ENCODE measurements at places on chromosomes 5 and 9.

- DNase-seq: no peak
These were observed 228.4 kb downstream of the TENT4A start for GRCh38 chr5:6941631-6942030.

GRCh38 chr5:14590949-14591348 is 9.4 kb downstream of the OTULINL start:
- DNase-seq: no peak

- no peak for DNase-seq
These were observed 2.6 kb downstream of the PDLIM4 start for GRCh38 chr5:132260051-132260450.

GRCh38 chr9:114655689-114656088 is 1.9 kb downstream of the TEX53 start:
- DNase-seq: no peak

DNA sequence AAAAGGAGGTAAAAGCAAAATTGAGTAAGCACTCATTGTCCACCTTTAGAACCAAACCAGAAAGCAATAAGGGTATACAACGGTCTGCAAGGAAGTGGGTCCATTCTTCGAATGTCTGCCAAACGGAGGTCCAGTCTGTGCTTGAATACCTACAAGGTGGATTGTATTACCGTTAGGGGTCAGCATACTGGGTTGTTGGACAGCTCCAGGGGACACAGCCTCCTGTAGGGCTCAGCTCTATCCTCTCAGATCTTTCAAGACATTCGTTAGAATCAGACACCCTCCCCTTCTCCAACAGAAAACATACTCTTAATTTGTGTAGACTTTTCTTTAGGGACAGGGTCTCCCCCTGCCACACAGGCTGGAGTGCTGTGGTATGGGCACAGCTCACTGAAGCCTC is 5.5 kb downstream of the ASTN2 start:
- DNase-seq: no peak

GRCh38 chr5:92409134-92409533 is 1026.0 kb upstream of the ARRDC3 start:
- no peak for DNase-seq

DNA sequence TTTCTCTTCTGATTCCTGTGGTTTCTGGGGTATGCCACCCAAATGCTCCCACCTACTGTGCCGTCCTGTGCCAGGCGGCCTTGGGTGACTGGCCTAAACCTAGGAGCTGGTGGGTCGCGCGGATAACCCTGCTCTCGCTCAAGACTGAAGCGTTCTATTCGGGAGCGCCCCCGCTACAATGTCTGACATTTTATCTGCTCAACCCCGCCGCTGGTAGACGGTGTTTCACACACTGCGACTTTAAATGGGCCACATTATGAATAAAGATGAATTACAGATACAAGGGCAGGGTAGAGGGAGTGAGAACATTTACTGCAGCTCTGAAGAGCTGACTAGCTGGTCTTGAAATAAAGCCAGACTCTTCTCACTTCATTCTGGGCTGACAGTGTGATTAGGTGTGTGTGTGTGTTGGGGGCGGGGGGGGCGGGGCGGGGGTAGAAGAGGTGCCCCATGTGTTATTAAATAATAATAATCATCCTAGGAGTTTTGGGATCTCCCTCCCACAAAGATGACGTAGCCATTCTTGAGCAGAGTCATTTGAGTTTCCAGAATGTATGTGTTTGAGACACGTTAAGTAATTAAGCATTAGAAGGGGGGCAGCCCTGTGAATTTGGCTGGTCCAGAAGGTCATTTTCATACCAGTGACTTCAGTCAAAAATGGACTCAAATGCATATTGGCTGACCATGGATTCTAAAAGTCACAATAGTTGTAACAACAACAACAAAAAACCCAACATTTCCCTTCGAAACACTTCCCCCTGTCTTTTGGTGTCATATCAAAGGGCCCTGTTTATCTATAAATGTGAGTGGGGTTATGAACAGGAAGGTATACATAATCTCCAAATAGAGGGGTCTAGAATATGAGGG is 1.0 kb upstream of the PTCH1 start:
- DNase-seq: no peak

GRCh38 chr5:76225336-76225735 is 142.2 kb downstream of the SV2C start:
- no peak for DNase-seq

- DNase-seq: no peak
These were observed 1.9 kb downstream of the PLPP6 start for GRCh38 chr9:4663956-4664355.

DNA sequence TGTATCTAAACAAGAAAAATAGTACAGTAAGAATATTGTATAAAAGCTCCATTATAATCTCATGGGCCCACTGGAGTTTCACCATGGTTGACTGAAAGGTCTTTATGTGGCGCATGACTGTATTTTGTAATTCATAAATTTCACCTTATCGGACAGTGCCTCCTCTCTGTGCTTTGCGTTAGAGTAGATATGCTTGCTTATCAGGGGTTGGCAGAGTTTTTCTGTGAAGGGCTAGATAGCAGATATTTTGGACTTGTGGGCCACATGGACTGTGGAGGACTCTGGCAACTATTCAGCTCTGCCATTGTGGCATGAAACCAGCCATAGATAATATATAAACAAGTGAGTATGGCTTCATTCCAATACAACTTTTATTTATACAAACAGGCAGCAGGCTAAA is 23.2 kb downstream of the GAPVD1 start:
- DNase-seq: no peak

DNA sequence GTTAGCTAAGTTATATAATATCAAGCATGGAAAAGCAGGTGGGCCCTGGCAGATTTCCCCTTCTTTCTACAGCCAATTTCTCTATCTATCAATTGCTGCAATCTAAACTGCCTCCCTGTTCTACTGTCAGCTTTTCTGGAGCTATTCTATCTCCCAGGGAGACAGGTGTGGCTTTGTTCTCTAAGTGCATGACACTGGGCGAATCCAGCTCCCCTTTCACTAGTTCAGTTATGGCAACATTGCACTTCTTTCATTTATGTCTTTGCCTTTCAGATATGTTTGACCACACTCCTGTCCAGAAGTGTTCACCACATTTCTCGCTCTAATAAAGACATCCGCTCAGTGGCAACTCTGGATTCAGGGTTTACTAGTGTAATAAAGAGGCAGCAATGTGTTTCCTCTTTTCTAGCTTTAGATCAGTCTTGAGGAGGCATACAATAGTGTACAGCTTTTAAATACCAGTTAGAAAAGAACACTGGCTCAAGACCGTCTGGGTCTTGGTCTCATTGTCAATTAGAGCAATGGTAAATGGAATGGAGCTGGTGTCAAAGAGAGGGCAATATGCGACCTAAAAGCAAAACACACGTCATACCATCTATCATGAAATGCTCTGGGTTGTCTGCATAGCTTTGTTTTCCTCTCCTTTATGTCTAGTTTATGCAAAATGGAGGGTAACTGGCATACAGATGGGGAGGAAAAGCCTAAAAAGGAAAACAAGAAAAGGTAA is 197.0 kb downstream of the SLF1 start:
- DNase-seq: no peak

- DNase-seq: peak; percentile 34
These were observed at the start of gene VAV2 for GRCh38 chr9:133991964-133992779. VAV2 (minus strand) TSS chr9:133992324; CDS start chr9:133992278, 46 bp downstream.

DNA sequence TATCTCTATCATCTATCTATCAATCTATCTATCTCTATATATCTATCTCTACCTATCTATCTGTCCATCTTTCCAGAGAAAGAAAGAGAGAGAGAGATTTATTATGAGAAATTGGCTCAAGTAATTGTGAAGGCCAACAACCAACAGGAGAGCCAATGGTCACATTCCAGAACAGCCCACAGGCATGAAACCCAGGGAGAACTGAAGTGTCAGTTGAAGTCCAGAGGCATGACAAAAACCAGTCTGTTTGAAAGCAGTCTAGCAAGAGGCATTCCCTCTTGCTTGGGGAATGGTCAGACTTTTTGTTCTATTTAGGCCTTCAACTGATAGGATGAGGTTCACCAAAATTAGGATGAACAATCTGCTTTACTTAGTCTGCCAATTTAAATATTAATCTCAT is 87.6 kb upstream of the PLCXD3 start:
- DNase-seq: no peak

DNA sequence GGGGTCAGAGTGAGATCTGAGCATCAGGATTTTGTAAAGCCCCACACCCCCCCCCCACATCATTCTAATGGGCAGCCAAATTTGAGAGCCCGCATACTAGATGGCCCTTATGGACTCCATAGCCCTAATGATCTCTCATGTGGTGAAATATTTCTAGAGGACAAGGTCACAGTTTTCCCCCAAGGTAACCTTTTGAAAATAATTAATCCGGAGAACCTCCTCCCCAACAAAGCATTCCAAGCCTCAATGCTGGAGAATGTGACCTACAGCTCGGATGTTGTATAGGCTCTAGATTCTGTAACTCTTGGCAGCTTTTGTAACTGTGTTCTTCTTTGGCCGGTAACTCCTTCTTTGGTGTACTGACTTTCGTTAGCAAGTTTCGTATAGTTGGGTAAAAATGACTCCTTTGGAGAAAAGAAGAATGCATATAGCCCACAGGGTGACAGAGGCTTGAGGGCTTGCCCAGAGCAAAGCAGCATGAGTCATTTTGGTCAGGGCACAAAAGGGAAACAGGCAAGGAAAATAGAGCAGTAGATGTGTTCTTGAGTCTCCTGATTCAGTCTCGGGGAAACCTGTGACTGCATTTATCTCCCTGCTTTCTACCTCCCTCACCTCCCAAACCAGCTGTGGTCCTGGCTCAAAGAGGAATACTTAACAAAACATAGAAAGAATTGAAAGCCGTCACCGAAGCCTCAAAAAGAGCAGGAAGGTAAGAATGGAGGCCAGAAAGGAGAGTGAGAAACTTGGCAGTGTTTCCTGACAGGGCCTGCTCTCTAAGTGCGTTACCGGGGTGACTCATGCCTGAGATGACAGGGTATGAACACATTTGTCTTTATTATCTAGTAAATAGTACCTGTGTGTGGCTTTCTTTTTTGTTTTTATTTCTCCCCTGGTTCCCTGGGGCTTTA is 6.6 kb upstream of the XPA start:
- no peak for DNase-seq

DNA sequence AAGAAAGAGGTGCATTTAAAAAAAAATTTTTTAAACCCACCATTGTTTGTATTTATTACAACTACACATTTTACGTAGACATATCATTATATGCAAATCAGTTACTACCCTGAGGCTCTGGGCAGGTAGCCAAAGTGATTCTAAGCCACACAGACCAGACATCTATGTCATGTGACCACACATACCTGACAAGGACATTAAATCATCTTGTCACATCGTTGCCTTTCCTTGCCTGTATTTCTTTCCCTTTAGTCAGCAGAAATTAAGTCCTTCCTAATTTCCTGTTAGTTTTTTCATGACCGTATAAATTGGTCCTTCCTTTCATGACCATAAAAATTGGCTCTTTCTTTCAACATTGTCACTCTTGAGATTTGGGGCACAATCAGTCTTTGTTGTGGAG is 134.2 kb upstream of the MARCHF11 start:
- DNase-seq: no peak

GRCh38 chr9:7298123-7298522 is 501.5 kb downstream of the DMAC1 start:
- no peak for DNase-seq

DNA sequence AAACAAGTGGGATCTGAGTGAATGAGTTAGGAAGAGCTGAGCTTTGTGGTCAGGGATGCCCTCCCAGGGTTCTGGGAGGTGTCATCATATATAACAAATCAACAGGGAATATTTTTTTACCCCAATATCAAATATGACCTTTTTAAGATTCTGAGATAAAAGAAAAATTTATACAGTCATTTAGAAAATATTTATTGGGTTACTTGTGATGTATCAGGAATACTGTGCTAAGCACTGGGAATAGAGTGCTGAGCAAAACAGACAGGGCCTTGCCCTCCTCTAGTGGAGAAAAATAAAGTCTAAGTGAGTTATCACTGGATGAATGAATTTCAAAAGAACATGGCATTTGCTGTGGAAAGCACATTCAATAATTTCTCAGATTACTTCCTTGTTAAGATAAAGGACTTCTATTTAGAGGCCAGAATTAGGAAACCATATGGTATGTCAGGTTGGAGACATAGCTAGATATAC is 102.9 kb downstream of the BOD1 start:
- no peak for DNase-seq

DNA sequence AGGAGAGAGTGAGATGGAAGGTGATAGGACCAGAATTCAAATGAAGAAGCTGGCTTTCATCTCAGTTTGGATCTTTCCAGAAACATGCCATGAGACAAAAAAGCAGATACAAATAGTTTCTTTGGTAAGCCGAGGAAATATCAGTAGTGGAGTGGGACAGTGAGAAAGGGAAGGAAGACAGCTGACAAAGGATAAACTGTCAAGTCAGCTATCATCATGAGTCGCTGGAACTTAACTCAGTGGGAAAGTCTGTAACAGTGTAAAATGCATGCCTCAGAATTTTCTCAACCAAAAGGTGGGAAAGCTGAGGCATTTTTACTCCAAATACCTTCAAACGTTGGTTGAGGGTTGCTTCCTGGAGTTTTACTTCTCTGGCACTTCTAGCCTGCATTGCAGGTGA is 129.8 kb downstream of the PLPPR1 start:
- no peak for DNase-seq

DNA sequence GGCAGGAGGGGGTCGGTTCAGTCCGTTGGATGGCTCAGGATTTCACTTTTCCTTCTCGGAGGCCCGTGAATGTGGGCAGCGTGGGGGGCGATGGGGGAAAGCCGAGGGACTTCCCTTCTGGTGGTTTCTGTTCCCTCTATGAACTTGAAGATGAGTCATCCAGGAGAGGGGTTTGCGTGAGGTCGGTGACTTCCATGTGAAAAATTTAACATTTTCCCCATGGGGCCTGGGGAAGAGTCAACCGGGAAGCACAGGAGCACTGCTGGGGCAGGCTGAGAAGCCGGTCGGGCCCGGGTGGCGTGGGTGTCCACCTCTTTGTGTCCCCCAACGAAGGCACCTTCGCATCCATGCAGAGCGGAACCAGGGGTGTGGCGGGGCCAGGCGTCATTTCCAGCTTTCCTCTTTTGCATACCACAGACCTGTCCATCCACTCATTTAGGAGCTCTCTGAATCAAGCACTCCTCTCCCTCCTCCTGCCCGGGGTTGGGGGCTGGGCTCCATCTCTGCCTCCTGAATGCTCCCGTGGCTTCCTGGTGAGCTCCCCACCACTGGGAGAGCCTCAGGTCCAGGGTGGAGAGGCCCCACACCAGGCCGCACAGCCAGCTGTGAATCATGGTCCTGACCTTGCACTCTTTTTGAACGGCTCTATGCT is 68.4 kb downstream of the ANKRD33B start:
- DNase-seq: no peak
